ENCODE measurements at places on chromosomes 3 and 15.

GRCh38 chr15:39586387-39587095, 5.7 kb downstream of the THBS1 start:
- no peak for DNase-seq

DNA sequence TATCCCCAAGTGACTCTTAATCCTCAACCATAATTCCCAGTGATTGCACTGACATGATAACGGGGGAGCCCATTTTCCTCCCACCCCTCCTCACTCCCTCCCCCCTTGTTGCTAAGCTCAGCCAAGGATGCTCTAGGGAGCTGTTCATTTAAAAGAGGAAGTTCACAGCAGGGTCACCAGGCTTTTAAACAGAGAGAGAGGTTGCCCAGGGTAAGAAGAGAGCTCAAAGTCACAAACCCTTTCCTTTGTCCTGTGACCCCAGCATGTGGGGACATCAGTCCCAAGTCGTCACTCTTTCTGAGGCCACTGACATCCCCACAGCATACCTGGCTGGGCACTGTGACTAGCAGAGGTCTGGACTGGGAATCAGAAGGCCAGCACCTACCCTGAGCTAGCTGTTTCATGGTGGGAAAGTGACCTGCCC, 144.1 kb downstream of the RORA start:
- DNase-seq, result no peak

DNA sequence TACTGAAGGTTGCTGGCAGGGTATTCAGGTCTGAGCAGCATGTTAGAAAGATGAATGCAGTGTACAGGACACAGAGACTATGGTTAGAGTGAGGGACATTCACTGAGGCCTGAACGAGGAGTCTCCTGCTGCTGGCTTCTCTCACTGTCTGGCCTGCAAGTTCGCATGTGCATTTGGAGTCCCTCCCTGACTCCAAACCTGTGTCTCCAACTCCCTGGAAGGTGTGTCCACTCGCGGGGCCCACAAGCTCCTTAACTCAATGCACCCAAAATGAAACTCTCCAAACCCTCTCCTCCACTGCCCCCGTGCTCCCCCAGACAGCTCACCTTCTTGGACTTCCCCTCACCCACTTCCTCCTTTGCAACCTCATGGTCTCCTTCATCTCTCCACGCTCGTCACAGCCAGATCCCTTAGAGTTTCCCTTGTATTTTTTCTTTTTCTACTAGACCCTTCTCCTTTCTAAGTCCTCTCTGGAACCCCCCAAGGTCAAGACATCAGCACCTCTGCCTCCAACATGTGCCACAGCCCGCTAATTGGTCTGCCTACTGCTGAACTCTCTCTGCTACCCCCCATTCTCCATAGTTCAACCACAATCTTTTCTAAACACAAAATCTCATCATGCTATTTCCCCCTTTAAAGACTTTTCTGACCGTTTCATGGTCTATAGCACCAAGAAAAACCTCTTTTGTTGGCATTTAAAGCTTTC, 58.3 kb downstream of the HES1 start:
- no peak for DNase-seq

DNA sequence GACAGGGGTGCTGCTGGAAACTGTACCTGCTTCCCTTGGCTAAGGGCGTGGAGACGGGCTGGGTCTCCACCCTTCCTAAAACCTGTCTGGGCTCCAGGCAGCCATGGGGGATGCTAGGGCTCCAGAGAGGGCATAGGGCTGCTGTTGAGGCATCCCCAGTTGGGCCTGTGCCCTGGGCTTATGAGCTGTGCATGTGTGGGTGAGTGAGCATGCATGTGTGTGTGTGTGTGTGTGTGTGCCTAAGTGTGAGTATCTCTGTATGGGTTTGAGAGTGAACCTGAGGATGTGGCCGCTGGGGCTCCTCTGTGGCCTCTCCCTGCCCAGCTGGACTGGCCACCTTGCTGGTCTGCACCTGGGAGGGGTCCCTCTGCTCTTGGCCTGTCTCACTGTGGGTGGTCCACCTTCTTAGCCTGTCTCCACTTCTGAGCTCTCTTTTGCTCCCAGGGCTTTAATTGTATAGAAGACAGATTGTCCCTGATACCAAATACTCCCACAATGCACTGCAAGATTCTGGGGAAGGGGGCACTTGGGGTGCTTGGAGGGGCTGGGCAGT, 11.9 kb upstream of the TMEM115 start:
- DNase-seq, result no peak

DNA sequence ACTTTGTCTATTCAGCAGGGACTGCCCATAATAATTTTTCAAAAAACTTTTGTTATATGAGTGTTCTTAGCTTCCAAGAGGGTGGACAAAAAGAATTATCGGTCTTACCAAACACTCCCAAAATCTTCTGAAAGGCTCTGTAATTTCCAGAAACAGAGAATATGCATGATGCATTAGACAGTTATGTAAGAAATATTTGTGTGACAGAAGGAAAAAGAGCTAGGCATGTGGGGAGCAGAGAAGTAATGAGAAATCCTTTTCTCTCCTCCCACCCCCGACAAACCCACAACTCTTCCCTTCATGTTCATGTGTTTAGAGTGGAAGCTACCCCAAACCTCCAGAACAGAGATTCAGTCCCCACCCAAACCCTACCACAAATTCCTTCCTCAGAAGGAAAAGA, 86.8 kb downstream of the MYO5A start:
- no peak for DNase-seq

DNA sequence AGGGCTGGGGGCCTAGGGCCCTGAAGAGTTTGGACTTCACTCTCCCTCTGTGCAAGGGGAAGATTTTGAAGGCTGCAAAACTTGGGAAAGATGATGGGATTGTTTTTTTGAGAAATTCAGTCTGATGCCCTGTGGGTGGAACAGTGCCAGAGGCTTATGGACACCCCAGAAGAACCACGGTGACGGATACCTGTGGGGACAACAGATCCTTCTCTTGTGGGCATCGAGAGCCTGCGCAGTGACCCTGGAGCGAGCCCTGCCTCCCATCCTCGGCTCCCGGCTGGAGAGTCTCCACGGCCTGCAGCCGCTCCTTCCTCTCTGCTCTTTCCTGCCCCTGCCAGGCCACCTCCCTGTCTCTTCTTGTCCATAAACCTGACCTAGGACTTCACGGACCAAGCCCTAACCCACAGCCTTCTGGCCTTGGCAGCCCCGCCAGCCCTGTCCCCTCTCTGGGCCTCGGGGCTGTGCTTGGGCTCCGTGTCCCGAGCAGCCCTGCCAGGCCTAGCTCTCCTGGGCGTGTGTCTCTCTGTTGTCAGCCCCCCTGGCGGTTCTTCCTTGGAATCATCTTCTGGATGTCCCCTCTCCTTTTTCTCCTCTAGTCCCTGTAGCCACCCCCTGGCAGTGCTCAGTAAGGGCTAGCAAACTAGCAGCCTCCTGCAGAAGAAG, 98.4 kb downstream of the VGLL4 start:
- DNase-seq, result no peak

GRCh38 chr15:44435893-44436667, 8.7 kb downstream of the CTDSPL2 start:
- no peak for DNase-seq

DNA sequence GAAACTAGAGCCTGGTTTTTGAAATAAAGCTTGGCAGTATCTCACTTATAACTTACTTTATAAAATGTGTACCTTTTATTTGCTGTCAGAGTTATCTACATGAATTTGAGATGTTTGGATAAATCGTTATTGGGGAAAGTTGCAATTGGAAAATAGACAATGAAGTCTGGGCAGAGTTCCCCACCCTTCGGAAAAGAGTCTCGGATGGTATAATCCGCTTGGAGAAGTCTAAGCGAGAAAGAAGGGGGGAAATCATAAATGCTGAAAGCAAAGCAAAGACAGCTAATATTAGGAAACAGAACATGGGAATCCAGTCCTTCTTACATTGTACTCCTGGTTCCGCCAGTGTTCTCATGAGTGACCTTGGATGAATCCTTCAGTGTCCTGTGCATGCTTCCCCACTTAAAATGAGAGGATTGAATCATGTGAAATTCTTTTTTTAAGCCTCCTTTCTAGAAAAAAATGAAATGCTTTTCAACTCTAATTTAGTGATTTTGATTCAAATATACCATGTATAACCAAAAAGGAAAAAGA, 162.4 kb downstream of the ATG7 start:
- DNase-seq, result no peak

GRCh38 chr3:191901741-191902140, 440.8 kb downstream of the PYDC2 start:
- peak; percentile 47 for DNase-seq

DNA sequence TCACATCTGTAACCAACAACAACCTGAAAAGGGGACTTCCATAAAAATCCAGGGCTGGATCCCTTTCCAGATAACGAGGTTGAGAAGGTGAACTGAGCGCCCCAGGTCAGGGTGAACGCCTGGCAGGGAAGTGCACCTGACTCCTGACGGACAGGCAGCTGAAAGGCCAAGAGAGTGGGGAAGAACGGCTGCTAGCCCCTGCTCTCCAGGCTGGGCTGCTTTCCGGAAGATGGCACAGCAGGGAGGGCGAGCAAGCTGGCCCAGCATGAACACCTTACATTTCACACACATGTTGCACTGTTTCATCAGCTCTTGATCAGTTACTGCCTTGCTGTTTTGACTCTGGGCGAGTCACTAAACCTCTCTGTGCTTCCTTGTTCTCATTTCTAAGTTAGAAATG, 127.2 kb upstream of the IQSEC1 start:
- no peak for DNase-seq

- DNase-seq, result no peak
Observed at GRCh38 chr15:60531801-60532200, 52.9 kb upstream of the ICE2 start.

DNA sequence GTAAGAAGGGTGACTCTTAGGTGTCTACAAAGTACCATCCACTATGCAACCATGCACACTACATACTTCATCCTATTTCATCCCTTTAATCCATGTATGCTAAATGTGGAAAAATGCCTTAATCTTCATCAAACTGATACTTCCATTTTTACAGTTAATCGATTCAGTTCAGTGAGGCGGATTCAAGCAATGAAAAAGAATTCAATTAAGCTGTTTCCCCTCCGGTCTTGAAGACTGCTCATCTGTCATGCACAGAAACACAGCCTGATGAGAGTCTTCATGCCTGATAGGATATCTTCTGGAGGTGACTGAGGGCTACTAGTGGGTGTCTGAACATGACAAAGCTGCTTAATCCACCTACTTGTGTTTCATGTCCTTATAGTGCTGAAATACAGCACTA, 270.6 kb upstream of the ALCAM start:
- DNase-seq, result no peak

DNA sequence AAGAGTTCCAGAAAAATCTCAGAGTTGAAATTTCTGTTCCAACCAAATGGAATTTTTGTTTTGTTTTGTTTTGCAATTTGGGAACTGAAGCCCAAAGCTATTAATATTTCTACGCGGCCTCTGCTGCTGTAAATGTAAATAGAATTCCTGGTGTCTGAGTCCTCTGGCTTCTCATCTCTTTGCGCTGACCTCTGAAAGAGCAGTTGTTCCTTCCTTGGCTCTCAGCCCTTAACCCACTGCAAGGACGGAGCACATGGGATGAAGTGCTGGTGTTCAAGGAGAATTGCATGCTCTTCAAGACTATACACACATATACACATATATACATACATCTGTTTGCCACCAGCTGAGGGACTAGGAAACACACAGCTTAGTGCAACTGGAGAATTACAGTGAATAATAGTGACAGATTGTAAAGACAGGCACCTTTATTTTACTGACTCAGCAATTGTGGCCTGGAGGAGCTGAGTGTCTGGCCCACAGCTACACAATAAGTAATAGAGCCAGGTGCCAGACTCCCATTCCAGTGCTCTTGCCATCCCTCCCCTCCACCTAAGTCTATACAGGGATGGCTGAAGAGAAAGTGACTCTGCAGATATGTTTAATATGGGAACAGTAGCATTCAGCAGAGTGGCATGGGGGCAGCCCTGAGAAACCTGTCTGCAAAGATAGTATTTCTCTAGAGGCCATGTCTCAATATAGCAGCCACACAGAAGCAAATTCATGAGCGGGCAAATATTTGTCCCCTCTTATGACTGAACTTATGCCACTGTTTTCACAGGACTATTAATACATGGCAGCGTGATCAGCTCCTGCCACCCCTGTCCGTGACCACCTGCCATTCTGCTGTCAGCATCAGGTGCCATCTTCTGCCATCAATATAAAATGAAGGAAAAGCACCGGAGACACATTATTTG, 42.3 kb downstream of the NEK10 start:
- peak; percentile 62 for DNase-seq

GRCh38 chr3:353191-353739, 156.7 kb downstream of the CHL1 start:
- DNase-seq, result no peak

DNA sequence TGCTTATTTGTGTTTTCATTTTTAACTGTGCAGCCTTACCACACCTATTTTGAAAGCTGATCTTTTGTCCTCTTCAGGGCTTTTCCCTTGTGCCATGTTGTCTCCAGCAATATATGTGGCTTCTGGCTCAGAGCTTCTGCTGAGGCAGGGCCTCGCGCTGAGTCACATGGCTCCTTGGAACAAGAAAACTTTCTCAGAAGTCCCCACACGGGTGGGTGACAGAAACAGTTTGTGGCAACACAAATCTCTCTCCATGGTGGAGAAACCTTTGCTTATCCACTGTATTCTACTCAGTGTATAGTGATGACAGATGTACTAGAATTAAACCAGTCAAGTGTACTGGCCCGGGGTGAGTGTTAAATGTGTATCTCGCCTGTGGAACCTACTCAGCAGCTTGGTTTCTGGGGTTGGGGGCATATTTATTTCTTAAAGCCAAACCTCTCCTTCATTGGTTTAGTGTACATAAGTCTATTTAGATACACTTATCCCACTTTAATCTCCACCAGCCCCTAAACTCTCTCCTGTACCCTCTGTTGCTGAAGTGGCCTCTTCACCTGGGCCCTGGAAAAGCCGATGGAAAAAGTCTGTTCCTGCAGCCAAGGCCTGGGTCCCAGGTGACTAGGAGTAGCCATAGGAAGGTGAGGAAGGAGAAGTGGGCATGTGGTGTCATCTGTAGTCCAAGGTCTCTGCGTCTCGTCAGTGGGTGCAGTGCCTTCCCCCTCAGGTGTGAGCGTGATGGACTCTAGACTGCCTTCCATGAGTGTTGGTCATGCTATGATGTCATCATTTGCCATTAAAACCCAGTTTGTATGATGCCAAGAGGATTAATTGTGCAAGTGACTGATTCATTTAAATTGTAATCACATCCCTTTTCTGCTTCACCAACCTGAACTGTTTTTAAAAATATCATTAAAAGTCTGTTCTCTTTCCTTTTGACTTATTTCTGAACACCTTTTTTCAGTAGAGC, 3.2 kb upstream of the FBXL22 start:
- no peak for DNase-seq

DNA sequence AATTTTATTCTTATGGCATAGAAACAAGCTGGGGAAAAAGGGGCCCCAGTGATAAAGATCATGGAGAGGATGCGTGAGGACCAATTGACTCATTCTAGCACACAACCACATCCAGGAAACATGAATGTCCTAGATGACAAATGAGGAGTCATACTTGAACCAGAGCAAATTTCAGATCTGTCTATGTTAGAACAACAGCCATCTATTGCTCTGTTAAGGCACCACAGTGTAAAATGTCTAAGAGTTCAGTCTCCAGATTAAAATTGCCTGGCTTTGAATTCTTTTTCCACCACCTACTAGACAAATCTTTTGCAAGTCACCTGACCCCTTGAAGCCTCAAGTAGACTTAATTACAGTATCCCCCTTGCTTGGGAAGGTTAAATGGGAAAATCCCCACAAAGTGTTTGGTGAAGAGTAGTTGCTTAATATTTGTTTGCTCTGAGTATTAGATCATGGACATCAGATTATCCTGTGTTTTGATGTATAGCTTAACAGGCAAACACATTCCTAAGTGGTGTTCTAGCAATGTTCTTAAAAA, 258.7 kb upstream of the TGFBR2 start:
- DNase-seq, result peak; percentile 40

GRCh38 chr3:43394041-43394554, 107.8 kb downstream of the SNRK start:
- no peak for DNase-seq

- no peak for DNase-seq
Observed at GRCh38 chr3:195738274-195739044, 17.7 kb downstream of the MUC20 start.
